ENCODE measurements at places on chromosomes 7 and 10.

DNA sequence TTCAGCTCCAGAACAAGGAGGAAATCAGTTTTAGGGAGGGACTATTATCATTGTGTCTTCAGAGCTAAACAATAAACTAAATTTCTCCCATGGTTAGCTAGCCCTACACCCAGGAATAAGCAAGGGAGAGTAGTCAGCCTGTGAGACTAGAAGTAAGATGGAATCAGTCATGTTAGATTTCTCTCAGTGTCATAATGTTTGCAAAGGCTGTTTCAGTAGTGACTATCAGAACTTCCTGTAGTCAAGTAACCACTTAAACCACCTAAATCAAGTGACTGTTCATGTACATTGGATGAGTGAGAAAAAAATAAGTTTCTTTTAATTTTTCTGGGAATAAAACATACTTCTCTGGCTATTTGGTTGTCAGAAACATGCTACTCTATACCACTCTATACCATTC, 121.6 kb downstream of the KCND2 start:
- DNase-seq = no peak

DNA sequence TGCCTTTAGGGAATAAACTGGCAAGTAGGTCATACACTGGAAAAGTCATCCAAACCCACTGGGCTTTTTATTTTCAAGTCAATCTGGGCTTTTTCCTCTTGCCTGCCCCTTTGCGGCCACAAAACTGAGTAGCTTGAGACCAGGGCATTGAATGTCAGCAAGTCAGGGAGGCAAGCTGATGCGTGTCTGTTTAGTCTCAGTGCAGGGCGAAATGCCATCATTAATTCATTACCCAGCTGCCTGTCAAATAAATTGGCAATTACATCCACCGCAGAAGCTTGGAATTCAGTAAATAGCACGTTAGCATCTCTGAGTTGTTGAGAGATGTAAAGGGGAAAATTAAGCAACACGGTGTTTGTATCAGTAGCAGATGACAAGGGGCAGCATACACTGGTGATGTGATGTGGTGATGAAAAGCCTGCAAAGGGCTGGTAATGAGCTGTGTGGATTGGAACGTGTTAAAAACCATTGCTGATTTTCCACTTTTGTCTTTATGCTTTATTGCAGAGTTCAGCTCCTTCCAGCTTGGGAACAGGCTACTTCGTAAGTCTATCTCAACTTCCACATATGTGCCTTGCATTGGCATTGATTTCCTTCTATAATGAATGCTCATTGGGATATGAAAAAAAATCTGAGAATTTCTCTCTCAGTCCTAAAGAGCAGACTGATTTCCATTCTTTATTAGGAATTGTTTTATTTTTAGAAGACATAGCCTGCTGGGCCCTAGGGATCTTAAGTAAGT, 535.9 kb downstream of the AUTS2 start:
- no peak for DNase-seq

DNA sequence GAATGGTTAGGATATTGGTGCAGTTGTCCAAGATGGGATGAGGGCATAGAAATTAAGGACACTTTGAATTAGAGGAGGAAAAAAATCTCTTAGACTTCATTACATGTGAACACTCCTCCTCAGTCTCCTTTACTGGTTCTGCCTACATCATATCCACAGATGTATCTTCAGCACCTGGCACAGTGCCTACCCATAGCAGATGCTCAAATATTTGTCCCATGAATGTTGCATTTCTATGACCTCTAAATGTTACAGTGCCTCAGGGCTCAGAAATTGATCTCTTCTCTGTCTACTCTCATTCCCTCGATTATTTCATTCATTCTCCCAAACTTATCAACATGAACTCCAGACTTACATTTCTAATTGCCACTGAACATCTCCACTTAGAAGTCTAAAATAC, 17.1 kb downstream of the CNNM1 start:
- DNase-seq = peak; percentile 38

DNA sequence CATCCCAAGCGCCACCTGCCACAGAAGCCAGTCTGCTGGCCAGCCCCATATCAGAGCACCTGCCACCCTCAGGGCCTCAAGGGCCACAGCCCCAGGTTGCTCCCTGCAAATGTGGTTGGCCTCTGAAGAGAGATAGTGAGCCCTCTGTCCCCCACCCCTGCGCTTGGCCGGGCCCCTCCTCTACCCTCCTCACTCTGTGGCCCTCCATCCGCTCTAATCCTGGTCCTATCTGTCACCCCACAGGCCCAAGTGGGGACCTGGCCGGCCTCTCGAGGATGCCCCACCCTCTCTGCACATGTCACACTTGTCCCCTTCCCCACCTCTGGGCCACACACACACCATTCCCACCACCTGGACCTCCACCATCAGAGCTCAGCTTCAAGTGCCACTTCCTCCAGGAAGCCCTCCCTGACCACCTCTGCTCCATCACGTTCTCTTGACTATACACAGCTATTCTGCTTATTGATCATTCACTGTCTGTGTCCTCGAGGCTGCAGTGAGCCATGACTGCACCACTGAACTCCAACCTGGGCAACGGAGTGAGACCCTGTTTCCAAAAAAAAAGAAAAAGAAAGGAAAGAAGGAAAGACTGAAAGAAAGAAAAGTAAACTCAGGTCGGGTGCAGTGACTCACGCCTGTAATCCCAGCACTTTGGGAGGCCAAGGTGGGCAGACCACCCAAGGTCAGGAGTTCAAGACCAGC, 42.4 kb downstream of the TNRC18 start:
- no peak for DNase-seq

- DNase-seq = peak; percentile 29
Measured at GRCh38 chr7:80095545-80095944, 39.1 kb upstream of the GNAI1 start.

DNA sequence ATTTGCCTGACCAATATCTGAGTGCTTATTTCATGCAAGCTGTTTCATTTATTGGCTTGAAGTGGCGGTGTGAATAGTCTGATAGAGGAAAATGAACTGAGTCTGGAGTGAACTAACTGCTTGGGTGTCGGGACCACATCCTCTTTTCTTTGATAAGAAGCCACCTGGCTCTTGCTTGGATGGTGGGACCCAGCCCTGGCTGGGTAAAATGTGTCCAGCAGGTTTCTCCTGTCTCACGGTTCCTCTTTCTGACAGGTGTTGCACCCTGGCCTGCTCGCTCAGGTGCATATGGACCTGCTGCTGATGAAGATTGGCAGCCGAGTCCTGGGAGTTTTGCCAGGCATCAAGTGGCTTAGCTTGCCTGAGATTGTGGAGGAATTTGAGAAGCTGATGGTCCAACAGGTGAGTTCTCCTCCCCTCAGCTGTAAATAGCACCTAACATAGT, 1.6 kb downstream of the ADCK2 start:
- DNase-seq = no peak

- DNase-seq = no peak
Measured at GRCh38 chr7:29809533-29810155, 3.3 kb downstream of the WIPF3 start.

DNA sequence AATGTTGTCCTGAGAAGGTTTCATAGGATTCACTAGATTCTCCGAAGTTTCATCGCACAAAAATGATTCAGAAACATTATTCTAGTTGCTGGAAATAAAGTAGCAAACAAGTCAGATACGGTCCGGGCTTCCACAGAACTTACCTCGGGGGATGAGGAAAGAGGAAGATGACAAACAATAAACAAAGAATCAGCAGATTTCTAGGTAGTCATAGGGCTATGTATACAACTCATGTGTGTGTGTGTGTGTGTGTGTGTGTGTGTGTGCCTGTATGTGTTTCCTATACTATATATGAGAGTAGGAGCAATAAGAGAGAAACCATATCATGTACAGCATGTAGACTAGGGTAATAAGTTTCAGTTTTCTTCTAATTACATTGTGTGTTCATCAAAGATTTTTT, 16.5 kb downstream of the TMEM236 start:
- DNase-seq = no peak

- DNase-seq = no peak
Measured at GRCh38 chr10:104233817-104234216, 1.7 kb upstream of the CFAP43 start.

DNA sequence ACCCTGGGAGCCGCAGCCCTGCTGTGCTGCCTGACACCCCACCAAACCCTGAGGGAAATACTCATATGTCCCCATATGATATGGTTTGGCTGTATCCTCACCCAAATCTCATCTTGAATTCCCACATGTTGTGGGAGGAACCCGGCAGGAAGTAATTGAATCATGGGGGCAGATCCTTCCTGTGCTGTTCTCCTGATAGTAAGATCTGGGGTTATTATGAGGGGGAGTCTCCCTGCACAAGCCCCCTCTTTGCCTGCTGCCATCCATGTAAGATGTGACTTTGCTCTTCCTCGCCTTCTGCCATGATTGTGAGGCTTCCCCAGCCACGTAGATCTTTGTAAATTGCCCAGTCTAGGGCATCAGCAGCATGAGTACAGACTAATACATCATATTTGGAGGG, 68.7 kb downstream of the RGS10 start:
- no peak for DNase-seq

DNA sequence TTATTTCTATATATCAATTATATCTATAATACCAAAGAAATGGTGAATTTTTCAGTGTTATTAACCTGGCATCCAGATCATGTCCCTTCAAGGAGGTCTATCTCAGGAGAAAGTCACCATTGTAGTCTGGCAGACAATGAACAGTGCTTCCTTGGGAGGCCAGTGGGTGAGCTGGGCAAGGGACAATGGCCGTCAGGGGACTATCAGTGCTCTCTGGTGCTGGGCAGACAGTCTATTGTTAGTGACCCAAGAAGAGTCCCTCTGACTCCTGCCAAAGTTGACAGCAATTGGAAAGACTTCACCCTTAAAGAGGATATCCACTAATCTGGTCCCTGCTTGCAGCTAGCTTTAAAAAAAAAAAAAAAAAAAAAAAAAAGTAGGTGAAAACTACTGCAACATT, 7.1 kb downstream of the JAZF1 start:
- no peak for DNase-seq

DNA sequence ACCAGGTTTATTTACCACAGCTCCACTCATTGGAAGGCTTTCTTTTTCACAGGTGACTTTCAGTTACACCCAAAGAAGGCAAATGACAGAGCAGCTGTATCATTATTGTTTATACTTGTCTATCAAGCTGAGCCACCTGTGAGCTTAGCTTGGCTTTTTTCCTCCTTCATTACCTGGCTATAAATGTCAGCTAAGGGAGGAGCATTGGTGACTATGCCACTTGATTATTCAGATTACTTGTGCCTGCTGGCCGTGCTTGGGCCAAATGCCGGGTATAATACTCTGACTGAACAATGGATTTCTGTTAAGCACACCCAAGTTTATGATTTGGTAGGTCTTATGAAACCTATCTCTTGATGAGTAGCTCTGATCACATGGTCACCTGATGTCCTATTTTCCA, 9.9 kb upstream of the GNAT3 start:
- DNase-seq = no peak
